ENCODE measurements at places on chromosomes 6 and 20.
A peak's percentile ranks its signal among the peaks of the same experiment; 100 is the strongest.

DNA sequence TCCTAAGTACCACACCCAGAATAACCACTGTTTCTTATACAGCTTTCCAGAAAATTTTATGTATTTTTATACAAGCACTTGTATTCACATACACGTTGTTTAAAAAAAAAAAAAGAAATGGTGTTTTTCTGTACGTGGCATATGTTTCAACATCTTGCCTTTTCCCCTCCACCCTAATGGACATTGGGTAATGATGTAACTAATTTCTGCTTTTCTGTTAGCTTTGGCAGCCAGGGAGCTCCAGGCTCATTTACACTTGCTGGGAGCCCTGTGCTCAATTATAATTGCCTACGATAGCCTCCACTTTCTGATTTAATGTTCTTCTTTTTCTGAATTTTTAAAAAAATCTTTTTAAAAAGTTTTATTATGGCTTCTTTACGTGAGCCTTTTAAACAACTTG is 352.4 kb downstream of the UTRN start:
- no peak for DNase-seq

DNA sequence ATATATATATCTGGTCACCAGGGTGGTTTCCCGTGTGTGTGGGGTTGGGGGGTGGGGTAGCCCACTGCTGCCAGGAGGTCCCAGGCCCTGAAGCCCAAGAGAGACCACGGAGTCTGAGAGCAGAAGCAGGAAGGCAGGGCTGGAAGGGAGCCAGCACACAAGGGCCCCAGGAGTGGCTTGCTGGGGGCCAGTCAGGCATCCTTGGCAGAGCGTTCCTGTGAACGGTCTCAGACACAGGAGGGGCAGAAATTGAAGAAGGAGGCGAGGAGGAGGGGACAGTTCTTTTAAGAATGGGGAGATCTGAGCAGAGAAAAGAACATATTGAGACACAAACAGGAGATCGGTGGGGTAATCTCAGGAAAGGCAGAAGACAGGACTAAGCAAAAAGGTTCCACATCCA is 1.9 kb upstream of the EBF4 start:
- no peak for DNase-seq

GRCh38 chr6:112400282-112400681 is 53.2 kb downstream of the RFPL4B start:
- DNase-seq = no peak

DNA sequence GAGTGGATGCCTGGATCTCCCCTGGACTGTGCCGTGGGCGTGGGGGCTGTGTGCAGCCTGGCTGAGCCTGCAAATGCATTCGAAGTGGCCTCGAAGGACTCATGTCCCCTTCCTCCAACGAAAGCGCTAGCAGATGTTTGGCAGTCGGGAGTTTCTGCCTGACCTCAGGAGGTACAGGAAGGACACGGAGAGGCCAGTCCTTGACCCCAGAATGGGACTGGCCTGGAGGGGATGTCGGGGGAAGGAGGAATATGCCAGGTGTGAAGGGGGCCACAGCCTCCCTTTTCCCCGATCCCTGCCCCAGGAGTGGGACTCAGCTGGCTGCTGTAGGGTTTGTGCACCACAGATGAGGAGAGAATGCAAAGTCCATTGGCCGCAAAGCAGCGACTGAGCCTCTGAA is 45.6 kb downstream of the APCDD1L start:
- no peak for DNase-seq

DNA sequence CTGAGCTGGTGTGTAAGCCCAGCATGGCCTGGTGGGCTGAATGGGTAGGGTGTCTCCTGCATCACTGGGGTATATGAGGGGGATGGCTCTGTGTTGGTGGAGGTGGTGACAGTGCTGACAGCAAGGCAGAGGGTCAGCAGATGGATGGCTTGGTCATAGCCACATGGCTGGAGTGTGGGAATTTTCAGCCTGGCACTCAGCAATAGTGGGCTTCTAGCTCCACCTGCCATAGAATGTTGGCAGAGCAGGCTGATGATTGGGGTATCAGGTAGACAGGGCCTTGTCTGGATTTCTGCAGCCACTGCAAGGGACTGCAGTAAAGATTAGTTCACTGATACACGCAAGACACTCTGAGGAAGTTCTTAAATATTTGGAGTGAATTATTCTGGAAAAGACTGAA is 137.5 kb upstream of the BACH2 start:
- DNase-seq = no peak

DNA sequence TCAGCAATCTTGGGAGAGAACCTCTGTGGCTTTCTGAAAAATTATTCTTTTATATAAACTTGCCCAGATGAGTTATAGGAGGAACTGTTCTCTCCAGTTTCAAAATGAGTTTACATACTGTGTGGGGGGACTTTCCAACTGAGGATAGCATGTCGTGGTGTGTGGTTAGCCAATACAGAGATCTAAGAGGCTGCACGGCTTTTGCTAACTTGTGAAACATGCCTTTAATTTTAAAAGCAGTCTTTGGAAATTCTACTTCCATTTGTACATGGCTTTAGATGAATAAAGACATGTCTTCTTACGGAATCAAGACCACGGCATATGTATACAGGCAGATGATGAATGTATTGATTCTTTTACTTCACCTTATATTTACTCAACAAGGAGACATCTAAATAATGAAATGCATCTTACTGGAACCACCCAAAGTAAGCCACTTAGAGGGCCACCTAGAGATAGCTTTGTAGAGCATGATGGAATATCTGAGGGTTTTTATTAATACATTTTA is 39.8 kb downstream of the HIVEP1 start:
- DNase-seq = no peak

- DNase-seq = no peak
Measured at GRCh38 chr6:1784422-1784884, 174.7 kb downstream of the FOXC1 start.

DNA sequence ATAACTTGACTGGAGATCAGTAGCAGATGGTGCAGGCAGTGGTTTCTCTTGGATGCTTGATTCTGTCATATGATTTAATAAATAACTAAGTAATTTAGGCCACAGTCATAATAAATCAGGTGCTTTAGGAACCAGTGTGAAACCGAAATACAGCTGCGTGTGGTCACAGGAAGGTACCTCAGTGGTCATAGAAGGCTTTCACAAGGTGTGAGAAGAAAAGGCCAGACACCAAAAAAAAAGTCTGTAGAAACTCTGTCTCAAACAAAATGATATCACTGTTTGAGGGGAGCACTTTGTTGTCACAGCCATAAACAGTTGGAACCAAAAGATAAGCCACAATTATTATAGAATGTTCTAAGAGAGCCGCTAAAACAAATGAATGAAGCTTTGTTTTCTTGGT is 56.5 kb downstream of the ARMC2 start:
- DNase-seq = no peak

GRCh38 chr6:138028893-138029292 is 78.3 kb downstream of the PERP start:
- no peak for DNase-seq

- DNase-seq = no peak
Measured at GRCh38 chr6:64330694-64331307, 695.2 kb downstream of the PHF3 start.

GRCh38 chr6:163231356-163232014 is 183.0 kb upstream of the QKI start:
- DNase-seq = no peak

DNA sequence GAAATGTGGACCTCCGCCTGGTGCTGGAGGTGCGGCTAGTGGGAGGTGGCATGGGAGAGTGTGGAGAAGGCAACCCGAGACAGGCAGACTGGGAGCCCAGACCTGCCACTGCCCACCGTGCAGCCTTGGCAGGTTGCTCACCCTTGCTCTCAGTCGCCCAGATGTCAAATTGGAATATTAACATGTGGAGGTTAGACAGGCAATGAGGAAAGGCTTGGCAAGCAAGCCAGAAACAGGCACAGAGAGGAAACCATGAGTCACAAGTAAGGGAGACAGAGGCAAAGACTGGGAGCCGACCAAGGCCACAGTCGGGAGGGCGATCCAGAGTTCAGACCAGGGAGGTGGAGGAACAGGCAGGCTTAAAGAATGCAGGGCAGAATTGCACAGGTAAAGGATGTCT is 178.2 kb downstream of the FOXC1 start:
- DNase-seq = peak; percentile 20

- DNase-seq = no peak
Measured at GRCh38 chr6:87729965-87730719, 28.1 kb upstream of the AKIRIN2 start.

GRCh38 chr20:43583982-43584432 is 6.7 kb upstream of the IFT52 start:
- peak; percentile 94 for DNase-seq

- no peak for DNase-seq
Measured at GRCh38 chr6:17808609-17809008, 101.9 kb upstream of the NUP153 start.

GRCh38 chr6:43856005-43856765 is 86.2 kb downstream of the VEGFA start:
- DNase-seq = no peak

- no peak for DNase-seq
Measured at GRCh38 chr6:36814249-36814648, 25.0 kb downstream of the CPNE5 start.

GRCh38 chr20:30485331-30486102 is 771.9 kb upstream of the DEFB115 start:
- no peak for DNase-seq

DNA sequence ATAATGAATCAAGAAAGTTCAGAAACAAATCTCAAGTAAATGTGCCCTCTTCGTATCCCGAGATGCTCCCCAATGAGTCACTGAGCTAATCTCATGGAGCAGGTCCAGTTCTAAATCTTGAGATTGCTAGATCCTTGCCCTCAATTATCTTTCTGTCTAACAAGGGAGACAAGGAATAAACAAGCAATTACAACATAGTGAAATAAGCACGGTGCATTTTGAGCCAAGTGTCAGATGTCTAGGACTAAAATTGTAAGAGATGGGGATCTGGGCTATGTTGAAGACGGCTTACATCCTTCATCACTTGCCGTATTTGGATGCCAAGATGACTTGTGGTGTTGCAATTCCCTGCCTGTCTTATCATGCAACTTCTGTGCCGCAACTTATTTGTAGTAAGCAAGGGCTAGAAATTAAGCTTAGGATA is 56.5 kb upstream of the ADGRF1 start:
- peak; percentile 87 for DNase-seq

GRCh38 chr6:166499350-166500163 is 86.9 kb downstream of the RAMACL start:
- DNase-seq = no peak

DNA sequence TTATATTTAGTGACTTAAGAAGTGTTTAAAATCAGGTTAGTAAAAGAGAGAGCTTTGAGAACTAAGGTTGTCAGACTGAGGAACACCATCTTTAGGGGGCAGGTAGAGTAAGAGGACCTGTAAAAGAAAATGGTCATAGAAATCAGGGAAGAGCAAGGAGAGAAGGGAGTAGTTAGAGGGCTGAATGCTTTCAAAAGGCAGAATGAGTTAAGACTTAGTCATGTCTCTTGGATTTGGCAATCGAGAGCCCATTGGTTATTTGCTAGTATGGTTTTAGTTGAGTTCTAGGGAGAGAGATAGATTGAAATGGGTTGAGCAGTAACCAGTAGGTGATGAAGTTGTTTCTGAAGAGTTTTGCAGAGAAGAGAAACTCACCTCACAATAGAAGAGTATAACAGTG is 51.1 kb downstream of the RALGAPB start:
- DNase-seq = no peak

GRCh38 chr20:1001911-1002681 is at the start of gene RSPO4:
Gene RSPO4 (minus strand): TSS chr20:1002311. CDS start chr20:1002164, 147 bp downstream.
- DNase-seq = no peak

DNA sequence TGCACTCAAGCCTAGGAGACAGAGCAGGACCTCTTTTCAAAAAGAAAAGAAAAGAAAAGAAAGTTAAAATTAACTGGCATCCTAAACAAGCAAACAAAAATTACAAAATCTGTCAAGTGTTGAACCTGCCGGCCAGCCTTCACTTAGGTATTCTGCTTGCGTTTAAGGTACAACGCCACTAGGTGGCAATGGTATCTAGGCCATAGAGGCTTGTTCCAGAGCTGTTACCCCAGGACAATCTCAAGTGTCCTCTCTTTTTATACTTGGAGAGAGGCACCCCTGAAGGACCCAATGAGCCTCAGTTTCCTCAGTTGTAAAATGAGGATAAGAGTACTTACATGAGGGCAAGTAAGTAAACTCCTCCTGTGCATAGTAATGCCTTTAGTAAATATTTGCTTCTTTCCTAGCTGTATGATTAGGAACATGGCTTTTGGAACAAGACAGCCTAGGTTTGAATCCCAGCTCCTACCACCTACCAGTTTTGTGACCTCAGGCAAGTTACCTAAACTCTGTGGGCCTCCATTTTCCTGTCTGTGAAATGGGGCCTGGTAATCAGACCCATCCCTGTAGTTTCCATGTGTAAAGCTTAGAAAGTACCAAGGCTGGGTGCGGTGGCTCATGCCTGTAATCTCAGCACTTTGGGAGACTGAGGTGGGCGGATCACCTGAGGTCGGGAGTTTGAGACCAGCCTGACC is 5.8 kb upstream of the PACSIN1 start:
- no peak for DNase-seq

- DNase-seq = no peak
Measured at GRCh38 chr6:21522143-21522747, 71.3 kb upstream of the SOX4 start.

- DNase-seq = no peak
Measured at GRCh38 chr20:47468290-47469050, 33.2 kb upstream of the NCOA3 start.

GRCh38 chr6:110355727-110356126 is 2.4 kb downstream of the METTL24 start:
- DNase-seq = no peak

- no peak for DNase-seq
Measured at GRCh38 chr20:58903614-58904013, 51.1 kb downstream of the GNAS start.

- no peak for DNase-seq
Measured at GRCh38 chr6:152981989-152982903, 595 bp downstream of the FBXO5 start.

- no peak for DNase-seq
Measured at GRCh38 chr6:116176596-116176995, 50.7 kb upstream of the COL10A1 start.

DNA sequence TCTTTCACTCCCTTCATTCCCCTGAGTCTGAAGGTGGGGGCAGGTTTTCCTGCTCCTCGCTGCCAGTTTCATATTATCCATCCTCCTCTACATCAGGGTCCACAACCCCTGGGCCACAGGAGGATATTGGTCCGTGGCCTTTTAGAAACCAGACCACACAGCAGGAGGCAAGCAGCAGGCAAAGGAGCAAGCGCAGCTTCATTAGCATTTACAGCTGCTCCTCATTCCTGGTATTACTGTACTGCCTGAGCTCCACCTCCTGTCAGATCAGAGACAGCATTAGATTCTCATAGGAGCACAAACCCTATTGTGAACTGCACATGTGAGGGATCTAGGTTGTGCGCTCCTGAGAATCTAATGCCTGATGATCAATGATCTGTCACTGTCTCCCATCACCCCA is 380.3 kb downstream of the ARHGAP18 start:
- DNase-seq = no peak

GRCh38 chr6:22828179-22829062 is 259.1 kb downstream of the HDGFL1 start:
- peak; percentile 49 for DNase-seq

GRCh38 chr20:32357375-32357868 is 709 bp upstream of the ASXL1 start:
- no peak for DNase-seq
